Epithelial cell of esophagus (primary cell): ENCODE measurements at places on chromosomes 13 and 19.
A peak's percentile ranks its signal among the peaks of the same experiment; 100 is the strongest.

GRCh38 chr19:18401580-18402112 is 4.2 kb upstream of the LRRC25 start:
- DNase-seq = peak; percentile 86

- no peak for DNase-seq
Observed at GRCh38 chr19:54312436-54313377, at the start of gene LILRA5. Gene LILRA5, minus strand, starts transcription at chr19:54313166. Its CDS starts 147 bp downstream, at chr19:54313019.

- DNase-seq = peak; percentile 32
Observed at GRCh38 chr13:112748947-112749735, 59.3 kb downstream of the ATP11A start.

- no peak for DNase-seq
Observed at GRCh38 chr19:50493171-50493570, 16.5 kb upstream of the GARIN5A start.

GRCh38 chr19:33673996-33674625 is 52.4 kb downstream of the CHST8 start:
- no peak for DNase-seq

GRCh38 chr19:1468274-1468820 is 10.7 kb downstream of the C19orf25 start:
- DNase-seq = no peak

GRCh38 chr19:47447470-47448359 is 24.0 kb downstream of the SLC8A2 start:
- peak; percentile 77 for DNase-seq

DNA sequence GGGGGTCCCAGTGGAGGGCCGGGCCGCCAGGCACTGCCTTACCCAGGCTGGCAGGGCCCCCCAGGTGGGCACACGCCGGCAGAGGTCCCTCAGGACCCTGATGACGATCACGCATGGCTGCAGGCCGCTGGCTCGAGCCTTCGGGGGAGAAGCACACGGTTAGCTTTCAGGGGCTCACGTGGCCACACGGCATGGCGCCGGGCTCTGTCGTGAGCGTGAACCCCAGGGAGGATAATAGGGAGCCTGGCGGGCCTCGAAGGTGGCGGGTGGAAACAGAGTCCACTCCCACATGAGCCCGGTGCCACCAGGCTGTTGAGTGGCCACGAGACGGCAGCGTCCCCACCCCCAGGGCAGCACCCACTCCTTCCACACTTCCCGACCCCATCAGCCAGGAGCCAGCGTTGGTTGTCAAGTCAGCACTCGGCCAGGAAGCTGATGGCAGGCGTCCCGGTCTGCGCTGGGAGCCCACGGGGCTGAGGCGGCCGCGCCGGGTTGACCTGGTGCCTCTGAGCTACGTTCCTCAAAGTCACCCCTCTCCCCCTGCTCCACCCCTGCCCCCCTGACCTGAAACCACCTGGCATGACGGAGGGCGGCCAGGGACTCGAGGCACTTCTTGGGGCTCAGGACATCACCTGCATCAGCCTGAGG is 24.7 kb upstream of the MATK start:
- no peak for DNase-seq

DNA sequence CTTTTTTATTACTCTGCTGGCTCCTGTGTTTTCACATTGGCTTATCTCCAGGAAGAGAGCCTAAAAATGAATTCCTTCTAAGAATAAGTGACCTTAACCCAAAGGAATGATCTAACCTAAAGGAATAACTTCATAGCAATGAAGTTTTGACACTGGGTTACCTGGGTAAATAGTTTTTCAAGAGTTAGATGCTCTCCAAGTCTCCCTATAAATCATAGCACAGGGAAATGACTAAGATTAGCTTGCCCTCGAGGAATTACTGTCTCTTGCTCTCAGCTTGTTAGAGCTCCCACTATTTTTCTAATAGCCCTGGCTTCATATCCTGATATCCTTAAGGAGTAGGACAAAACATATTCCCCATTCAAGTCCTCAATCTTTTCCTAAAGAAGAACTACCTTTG is 66.3 kb downstream of the SPRY2 start:
- DNase-seq = peak; percentile 36

DNA sequence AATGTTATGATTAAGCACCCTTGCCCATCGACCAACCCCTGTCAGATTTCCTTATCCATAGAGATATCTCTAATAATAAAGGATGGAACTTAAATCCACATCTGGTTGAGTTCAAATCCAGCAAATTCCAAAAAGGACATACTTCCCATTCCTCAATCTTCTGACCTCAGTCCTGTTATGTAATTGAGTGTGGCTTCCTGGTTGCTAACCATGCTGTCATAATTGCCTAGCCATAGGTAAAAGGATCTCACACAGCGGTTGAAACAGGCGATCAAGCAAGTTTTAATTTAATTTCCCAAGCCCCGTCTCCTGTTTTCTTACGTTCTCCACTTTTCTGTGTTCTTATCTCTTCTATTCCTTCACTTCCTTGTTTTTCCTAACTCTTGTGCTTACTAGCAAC is 550.3 kb downstream of the GPC6 start:
- peak; percentile 44 for DNase-seq

GRCh38 chr13:38872693-38873092 is 117.9 kb downstream of the STOML3 start:
- peak; percentile 65 for DNase-seq

DNA sequence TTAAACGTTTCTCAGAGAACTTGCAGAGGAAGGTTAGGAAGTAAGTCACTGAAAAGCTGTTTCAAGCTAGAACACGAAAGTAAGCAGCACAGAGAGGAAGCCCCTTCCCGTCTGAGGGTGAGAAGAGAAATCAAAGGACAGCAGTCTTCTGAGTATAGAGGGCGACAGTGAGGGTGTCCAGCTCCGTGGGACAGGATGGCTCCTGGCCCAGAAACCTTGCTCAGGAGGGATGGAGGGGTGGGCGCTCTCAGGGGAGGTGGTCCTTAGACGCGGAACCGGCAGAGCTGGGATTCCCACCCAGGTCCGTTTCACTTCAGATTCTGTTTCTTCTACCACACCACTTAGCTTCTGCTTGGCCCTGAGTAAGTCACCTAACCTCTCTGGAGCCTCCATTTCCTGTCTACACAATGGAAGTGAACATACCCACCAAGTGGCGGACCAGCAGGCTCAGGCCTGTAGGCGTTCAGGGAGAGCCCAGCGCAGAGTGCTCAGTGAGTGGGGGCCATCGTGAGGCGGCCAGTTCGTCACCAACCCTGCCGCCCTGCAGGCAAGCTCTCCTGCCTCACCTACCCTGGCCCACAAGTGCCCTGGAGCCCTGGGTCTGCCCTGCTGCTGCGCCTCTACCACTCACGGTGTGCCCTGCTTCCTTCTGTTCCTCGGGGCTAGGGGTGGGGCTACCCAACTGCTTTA is 5.5 kb upstream of the RSPH6A start:
- DNase-seq = no peak

DNA sequence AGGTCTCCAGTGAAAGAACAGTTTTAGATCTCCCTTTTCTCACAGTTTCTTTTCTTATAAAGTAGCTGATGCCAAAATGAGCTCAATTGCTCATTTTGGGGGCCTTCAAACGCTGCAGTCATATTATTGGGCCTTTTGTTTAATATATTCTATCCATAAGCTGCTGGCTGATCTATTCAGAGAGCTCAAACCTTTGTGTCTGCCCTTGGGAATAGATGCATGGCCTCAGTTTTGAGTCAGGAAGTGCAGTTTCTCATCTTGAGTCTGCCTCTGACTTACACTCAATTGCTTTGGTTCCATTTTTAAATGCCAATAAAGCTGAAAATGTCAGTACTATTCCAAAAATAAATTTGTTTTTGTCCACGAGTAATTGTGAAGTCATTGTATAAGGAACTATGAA is 468.9 kb downstream of the KLF12 start:
- no peak for DNase-seq

DNA sequence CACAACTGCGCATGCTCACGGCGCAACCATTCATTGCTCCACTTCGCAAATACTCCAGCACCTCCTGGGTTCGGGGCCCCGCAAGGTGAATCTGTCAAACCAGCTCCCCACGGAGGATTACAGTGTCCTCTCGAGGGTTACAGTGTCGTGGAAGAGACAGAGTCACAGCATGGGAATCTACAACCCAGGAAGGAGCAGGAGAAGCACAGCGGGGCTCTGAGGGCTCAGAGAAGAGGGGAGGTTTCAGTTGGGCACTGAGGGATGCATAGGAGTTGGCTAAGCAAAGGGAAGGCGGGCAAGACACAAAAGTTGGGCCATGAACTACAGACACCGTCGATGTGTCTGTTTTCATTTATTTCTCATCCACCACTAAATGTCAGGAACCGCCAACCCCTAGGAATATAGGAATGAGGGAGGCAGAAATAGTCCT is 1.0 kb upstream of the GTF2F1 start:
- no peak for DNase-seq

- DNase-seq = no peak
Observed at GRCh38 chr13:94709001-94709834, 3.1 kb downstream of the SOX21 start.

DNA sequence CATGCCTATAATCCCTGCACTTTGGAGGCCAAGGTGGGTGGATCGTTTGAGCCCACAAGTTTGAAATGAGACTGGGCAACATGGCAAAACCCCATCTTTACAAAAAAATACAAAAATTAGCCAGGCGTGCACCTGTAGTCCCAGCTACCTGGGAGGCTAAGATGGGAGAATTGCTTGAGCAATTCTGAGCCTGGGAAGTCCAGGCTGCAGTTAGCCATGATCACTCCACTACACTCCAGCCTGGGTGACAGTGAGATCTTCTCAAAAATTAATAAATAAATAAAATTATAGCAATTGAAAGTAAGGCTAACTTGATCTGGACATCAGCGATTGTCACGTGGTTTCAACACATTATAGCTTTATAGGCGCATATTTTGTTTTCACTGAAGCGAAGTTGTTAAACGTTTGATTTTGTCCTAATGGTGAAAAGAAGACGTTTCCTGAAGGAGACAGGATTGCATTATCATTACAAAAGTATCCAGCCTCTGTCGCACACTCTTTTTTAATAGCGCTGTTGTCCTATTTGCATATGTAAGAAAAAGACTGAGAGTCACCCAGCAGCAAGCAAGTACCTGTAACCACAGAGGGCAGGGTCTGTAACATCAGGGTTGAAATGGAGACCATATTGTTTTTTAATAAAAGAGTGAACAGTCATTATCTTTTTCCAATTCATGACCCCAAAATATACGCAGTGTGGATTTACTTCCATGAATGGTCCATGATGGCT is 335.7 kb downstream of the DCT start:
- no peak for DNase-seq

DNA sequence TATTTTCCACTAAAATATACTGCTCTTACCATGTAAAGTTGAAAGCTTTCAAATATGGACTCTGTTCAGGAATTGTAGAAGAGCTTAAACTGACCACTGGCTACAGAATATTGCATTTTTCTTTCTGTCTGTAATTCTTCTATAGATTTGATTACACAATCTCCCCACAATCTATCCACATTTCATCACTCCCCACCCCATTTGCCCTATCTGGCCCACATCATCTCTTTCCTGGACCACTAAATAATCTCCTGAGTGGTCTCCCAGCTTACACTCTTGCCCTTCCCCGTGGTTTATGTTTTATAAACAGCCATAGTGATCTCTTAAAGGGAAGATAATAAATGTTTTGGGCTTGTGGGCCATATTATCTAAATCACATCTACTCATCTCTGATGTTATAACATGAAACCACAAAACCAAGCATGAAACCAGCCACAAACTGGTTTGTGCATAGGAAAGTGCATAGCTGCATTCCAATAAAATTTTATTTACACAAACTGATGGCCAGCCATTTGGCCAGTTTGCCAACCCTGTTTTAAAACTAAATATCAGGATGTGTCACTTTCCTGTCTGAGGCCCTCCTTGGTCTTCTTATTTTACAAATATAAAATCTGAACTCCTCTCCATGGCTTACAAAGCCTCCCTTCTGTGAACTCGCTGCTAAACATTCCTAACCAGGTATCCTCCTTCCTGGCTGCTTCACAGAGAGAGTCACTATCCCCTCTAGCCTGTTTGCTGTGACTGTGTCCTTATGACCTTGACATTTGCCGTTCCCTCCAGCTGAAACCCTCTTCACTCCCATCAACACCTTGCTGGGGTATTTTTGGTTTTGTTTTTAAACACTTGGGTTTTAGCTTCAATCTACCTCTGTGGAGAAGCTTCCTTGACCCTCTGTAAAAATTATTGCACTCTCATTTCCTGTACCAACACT is 500.9 kb downstream of the GPC6 start:
- no peak for DNase-seq

- no peak for DNase-seq
Observed at GRCh38 chr13:32609428-32609827, 23.2 kb downstream of the PDS5B start.

- peak; percentile 64 for DNase-seq
Observed at GRCh38 chr13:30388406-30389283, 33.6 kb upstream of the UBE2L5 start.

- peak; percentile 9 for DNase-seq
Observed at GRCh38 chr13:42218576-42218975, 53.4 kb upstream of the AKAP11 start.

DNA sequence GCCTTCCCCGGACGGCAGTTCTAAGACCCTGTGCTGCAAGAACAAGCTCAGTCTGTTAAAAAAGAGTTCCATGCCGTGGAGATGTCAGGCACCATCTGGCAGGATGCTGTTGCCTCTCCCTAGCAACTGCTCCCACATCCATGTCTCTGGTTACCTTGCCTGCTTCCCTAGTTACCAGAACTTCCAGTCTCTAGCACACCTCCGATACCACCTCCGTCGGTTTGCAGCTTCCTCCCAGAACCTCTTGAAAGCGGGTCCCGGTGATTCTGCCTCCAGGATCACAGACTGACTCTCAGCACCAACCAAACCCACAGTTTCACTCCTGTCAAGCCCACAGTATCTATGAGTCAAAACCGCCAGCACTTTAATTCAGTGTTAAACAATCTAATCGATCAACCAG is 55.4 kb downstream of the KCTD12 start:
- no peak for DNase-seq

- DNase-seq = no peak
Observed at GRCh38 chr19:6099033-6099432, 11.3 kb downstream of the RFX2 start.

DNA sequence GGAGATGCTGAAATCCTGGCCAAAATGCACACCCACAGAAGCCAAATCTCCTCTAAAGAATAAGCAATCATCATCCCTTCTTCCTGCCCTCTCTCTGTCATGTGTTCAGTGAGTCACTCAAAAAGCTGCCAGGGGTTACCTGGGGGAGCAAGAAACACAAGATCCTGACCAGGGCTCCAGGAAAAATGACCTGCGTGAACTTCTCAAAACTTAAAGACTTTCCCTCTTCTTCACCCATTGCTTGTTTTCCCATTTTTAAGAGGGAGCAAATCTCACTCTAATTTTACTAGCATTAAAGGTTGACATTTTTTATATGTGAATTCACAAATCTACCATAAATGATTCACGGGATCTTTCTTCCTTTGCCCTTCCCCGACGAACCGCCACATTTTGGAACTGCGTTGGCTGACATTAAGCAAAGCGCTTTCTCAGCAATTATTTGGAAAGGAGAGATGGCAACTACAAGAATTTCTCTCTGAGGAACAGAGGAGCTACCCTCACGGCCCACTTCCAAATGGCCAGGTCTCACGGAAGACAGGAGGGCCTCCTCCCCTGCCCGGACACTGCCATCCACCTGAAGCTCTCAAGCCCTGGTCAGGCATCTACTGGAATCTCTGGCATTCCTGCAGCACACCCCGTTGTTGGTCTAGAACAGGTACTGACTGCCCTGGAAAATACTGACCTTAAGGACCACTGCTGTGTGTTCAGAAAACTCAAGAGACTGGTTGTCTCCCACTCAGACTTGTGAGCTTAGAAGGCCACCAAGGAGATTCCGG is 14.2 kb downstream of the TSHZ3 start:
- DNase-seq = peak; percentile 53

- DNase-seq = no peak
Observed at GRCh38 chr19:50590191-50590590, 22.0 kb upstream of the LRRC4B start.

GRCh38 chr13:42388326-42388725 is 116.4 kb downstream of the AKAP11 start:
- DNase-seq = no peak

GRCh38 chr19:34260771-34261173 is 6.4 kb downstream of the GARRE1 start:
- no peak for DNase-seq
